SHP77 (cell line): ENCODE measurements at places on chromosomes 16 and 17.

- DNase-seq: no peak
Measured at GRCh38 chr17:19948116-19948943, 29.3 kb downstream of the AKAP10 start.

- DNase-seq: peak; percentile 84
Measured at GRCh38 chr17:47802341-47803022, 19.1 kb downstream of the OSBPL7 start.

GRCh38 chr16:88730632-88731607 is 24.6 kb downstream of the CTU2 start:
- DNase-seq: peak; percentile 77

DNA sequence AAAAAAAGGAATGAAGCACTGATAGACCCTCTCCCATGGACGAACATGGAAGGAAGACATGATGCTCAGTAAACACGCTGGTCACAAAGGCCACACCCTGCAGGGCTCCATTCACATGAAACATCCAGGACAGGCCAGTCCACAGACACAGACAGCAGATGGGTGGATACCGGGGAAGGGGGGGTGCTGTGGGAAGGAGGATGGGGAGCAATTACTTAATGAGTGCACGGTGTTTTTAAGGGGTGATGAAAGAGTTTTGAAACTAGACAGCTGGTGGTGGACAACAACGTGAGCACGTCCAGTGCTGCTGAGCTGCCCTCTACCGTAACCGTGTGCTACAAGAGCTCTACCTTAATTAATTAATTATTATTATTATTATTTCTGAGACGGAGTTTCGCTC is 6.0 kb upstream of the SLC16A3 start:
- DNase-seq: no peak

DNA sequence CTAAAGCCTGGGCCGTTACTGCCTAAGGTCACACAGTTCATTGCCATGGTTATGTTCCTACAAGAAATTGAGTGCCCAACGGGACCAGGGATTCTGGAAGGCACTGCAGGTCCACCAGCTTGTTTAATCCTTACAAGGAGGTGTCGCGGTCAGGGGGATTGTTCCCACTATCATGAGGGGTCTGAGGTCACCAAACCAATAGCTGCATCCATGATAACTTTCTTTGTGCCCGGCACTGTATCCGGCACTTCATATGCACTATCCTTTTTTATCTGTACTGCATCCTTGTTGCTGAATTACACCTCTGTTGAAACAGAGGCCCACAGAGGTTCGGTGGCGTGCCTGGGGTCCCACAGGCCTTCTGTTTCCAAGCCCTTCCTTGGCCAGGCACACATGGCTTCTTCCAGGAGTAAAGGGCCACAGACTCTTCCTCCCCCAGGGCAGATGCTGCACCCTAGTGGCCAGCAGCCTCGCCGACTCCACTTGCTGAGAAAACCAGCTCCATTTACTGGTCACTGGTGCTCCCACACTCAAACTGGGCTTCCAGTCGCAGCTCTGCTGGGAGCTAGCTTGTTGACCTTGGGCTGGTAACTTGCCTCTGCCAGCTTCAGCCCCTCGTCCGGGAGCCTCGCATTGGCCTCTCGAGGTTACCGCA is 82.0 kb upstream of the PLCG2 start:
- peak; percentile 43 for DNase-seq

DNA sequence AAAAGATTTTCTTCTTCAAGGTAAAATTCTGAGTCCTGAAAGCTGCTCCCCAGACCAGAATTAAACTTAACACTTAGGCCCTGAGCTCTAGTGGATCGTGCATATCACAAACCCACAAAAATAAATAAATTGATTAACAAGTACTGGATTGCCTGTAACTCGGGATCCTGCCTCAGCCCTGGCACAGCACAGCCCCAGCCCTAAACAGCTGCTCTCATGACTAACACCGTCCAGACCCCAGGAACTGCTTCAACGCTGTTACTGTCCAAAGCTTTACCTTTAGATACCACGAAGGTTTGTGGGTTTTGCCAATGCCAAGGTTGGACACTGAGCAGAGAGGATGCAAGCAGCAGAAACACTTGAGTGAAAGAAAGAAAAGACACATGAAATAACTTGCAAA is 172.5 kb downstream of the COPRS start:
- no peak for DNase-seq

- DNase-seq: no peak
Measured at GRCh38 chr16:78528265-78528664, 428.8 kb downstream of the WWOX start.

DNA sequence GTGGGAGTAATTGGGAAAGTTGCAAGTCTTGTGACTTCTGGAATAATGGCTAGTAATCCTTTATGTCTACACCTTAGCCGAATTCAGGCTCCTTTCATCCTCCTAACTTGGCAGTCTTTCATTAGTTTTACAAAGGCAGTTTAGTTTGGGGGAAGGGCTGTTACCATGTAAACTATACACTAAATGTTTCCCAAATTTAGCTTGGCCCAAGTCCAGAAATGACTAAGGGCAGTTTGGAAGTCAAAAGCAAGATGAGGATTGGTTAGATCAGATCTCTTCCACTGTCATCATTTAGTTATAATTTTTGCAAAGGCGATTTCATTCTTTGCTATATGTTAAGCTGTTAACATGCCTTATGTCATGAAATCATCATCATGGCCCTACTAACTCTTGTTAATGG is 115.4 kb upstream of the CACNG3 start:
- no peak for DNase-seq

GRCh38 chr17:29825604-29826003 is 104.4 kb downstream of the SSH2 start:
- DNase-seq: no peak

- DNase-seq: no peak
Measured at GRCh38 chr17:74417178-74418045, 14.5 kb upstream of the GPRC5C start.

DNA sequence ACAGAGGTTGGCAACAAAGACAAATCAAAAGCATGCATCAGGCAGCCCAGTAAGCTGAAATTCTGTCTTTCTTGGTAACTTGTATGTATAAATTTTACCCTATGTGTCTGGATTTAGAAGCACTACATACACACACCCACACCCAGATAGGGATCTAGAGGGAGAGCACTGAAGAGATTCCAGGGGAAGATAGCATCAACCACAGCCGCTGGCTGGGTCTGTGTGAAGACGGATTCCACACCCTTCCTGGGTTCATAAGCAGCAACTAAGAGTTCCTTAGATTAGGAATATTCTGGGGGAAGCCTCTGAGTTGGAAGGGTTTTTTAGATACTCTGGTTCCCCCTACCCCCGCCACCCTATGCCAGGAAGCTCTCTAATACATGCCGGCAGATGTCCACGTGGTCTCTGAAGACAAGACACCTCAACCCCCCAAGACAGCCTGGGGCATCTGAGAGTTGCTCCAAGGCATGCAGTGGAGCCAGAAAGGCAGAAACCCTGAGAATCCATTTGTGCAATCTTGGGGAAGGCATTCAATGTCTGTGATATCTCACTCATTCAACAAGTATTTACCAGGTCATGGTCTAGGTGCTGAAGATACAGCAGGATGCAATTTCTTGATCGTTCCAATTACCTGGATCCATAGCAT is 86.4 kb downstream of the NOG start:
- no peak for DNase-seq

DNA sequence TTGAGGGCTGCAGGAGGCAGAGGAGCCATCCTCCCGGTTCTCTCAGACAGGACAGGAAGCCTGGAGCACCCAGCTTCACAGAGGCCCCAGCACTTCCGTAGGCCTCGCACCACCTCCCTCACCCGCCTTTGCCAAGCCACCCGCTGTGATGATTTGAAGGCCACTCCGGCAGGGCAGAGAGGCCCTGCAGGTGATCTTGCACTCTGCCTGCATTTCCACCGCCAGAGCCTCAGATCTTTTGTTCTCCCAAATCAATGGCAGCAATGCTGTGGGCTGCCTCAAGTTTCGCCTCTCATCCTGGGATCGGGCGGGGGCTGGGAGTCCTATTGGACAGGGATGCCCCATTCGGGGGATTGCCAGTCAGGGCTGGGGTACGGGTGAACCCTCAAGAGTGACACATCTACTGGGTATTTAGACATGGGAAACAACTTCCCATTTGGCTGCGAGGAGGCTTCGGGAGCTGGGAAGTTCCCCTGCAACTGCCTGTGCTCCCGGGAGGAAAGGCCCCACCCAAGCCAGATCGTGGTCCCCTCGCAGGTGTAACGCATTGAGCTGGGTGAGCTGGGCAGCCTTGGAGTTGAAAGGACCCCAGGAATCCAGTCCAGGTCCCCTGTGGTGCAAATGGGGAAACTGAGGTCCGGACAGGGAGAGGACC is 34.8 kb upstream of the PEMT start:
- no peak for DNase-seq

DNA sequence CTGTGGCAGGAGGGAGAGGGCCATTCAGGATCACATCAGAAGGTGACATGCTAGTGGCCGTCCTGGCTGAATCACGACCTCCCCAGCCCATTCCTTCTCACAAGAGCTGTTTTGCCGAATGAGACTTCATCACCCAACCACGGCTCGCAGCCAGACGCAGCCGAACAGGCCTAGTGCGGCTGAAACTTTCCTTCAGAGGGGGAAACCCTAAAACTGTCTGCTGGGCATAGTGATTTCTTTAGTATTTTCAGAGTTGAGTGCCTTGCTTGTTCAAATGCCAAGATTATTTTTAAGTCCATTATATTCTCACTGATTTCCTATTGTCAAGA is 343.7 kb downstream of the CPPED1 start:
- no peak for DNase-seq

DNA sequence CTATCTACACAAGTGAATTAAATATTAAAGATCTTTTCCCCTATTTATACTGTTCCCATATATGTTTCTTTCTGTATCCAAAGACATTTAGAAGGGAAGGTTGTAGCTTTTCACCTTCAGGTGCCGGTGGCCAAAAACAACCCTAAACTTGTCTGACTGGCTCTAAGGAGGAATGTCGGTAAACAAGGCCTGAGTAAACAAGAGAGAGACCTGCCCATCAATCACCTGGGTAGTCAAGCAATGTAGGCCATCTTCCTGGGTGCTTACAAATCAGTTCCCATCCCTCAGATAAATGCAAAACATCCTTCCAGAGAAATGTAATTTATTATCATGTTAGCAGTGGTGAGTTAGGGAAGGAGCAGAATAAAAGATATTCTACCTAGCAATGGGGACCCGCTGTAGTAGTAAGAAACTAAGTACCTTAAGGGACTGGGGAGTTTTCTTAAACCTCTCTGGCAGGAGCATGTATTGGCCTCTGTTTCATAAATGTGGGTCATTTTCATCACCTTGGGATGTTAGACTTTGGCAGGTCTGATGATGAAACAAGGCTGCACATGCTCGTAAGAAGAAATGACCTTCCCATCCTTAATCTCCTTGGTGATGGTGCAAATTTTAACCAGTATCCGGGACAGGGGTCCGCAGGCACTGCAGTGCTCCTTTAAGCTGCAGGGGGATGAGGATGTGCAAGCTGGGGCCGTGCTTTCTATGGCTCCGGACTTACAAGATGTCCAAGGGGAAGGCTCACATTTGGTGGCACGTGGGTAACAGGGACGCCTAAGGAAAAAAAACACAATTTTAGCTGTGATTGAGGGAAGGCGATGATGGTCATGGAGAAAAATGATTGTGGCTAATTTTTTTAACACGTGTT is 8.4 kb downstream of the KRT39 start:
- no peak for DNase-seq

DNA sequence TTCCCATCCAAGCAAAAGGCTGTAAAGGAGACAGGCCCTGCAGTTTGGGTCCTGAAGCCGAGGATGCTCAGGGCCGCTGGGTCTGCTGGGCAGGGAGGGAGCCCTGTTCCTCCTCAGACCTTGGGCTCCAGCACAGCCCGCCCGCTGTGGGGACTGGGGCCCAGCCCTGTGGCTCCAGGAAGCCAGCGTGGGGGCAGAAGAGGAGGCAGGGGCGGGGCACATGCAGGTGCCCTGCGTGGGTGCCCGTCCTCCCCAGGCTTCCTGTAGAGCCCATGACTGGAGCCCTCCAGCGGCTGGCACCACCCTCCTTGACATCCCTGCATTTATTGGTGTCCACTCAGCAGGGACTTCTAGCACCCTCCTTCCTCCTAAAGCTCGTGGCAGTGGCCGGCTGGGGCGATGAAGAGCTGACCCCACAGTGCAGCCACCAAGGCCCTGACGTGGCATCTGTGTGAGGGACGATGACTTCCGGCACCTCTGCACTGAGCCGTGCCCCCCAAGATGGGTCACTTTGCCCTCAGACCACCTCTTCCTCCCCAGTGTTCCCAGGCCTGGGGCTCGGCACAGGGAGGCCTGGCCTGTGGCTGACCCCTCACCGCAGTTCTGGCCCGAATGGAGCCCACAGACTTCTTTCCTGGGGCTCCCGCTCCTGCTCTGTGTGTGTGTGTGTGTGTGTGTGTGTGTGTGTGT is 9.9 kb downstream of the PRSS27 start:
- DNase-seq: no peak
